ENCODE measurements at places on chromosomes 7 and 10.
A peak's percentile ranks its signal among the peaks of the same experiment; 100 is the strongest.

- DNase-seq, result no peak
Measured at GRCh38 chr7:108376206-108376605, 80.0 kb downstream of the NRCAM start.

DNA sequence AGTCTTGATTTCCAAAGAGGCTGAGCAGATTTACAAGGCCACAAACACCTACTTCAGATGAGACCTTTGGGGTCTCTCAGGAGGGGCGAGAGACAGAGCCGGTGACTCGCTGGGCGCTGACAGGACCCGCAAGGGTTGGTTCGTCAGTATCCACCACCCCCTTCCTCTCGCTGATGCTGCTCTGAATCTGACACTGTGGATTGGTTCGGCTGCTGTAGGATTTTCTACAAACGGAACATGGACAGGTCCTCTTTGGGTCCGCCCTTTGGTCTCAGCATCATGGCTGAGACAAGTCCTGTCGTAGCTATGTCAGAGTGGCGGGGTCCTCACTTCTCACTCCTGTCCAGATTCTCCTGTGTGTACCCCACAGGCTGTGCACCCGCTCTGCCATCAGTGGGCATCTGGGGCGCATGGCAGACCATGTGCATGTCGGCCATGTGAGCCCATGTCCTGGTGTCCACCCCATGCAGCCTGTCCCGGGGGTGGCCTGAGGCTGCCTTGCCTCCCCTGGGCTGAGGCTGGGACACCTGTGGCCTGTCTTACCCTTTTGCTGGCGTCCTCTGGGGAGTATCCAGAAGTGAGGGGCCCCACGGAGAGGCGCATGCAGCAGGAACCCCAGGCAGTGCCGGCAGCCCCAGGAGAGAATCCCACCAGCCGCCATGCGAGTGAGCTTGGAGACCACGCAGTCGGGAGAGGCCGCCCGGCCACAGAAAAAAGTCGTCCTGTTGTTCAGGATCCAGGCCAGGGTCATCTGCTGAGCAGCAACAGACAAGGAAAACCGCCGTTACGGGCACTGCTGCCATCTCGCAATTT is 21.6 kb upstream of the FAM20C start:
- no peak for DNase-seq

DNA sequence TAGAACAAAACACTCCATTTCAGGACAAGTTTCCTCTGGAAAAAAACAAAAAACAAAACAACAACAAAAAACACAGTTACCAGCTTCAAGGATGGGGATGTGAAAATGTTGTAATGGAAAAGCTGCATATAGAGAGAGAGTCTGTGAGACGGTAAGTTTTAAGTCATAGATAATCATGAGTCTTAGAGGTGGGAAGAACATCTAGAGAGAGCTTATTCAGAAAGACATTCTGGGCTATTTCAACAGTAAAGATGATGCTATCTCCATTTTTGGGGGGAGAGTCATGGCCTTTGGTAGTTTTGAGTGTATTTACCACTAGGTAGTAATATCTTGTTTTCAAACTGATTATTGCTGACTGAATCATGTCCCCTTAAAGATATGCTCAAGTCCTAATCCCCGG is 23.3 kb upstream of the INPP5F start:
- DNase-seq, result no peak

DNA sequence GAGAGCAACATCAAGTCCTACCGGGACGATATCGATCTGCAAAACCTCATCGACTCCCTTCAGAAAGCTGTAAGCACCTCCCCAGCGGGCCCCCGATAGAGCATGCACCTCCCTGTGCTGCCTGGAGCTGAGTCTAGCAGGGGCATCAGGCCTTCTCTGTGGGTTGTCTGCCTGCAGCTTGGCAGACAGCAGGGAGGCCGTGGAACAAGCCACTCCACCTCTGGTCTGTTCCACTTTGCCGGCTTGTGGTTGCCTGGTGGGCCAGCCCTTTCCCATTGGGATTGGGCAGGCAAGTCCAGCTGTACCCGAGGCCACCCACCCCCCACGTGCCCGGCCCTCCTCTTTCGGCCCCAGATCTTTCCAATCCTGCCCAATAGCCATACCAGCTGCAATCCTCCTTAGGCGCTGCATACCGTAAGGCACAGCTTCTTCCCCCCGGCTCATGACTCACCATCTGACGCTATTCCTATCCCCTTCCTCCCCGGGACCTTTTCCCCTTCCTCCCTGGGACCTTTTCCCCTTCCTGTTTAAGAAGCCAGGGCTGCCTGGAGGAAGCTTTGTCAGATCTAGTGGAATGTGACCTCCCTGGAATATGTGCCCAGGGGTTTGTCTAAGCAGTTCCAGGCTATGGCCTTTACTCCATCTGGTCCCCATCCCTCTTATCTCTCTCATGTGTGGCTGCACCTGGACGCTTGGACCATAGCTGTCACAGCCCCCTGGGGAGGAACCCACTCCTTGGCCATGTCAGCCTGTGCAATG is 28.1 kb upstream of the SH2D4B start:
- DNase-seq, result no peak

DNA sequence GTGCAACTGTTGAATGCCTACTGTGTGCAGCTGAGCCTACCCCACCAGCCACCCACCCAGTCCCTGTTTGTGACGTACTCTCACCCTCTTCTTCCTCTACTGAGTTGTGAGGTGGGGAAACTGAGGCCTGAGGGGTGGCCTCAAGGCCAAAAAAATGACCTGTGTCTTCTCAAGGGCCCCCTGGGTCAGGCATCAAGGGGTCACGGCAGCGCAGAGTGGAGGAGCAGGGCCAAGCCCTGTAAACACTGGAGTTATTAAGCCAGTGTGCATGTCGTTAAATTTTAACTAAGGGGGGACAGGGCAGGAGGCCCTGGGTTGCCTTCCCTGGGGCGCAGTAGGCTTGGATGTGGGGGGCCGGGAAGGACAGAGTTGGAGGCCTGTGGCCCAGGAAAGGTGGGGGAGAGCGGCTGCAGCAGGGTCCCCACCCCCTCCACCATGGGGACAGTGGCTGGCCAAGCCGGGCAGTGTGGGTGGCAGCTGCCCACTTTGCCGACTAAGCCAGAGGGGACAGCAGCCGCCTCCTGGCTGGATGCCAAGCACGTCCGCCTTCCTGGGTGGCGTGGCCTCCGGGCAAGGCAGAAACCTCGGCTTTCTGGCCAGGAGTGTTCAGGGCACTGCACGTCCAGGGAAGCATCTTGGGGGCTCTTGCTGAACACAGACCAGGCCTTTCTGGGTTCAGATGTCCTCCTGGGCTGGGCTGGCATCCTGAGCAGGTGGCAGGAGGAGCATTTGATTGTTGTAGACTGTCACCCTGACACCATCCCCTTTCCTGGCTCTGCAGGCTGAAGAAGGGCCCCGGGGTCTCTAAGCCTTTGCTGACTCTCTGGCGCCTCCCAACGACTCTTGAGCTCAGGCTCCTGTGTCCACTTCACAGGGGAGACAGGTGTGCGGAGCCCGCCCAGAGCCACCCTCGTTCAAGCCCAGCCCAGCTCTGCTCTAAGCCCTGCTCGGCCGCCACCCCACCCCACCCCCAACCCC is 1.9 kb downstream of the SLC29A4 start:
- DNase-seq, result no peak

DNA sequence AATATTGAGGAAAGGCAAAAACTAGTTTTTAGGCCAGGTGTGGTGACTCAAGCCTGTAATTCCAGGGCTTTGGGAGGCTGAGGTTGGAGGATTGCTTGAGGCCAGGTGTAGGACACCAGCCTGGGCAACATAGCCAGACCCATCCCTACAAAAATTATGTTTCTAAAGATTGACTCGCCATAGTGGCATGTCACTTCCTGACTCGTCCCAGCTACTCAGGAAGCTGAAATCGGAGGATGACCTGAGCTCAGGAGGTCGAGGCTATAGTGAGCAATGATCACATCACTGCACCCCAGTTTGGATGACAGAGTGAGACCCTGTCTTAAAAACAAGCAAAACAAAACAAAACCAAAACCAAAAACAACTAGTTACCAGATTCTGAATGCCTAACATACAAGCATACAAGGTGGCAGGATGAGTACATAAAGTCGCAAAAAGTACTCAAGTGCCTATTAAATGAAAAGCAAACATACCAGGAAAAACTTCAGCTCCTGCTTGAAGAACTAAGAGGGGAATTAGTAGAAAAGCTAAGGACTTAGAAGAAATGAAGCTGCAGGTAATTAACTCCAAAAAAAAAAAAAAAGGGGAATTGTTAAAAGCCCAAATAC is 14.1 kb downstream of the ZNF398 start:
- DNase-seq, result no peak

DNA sequence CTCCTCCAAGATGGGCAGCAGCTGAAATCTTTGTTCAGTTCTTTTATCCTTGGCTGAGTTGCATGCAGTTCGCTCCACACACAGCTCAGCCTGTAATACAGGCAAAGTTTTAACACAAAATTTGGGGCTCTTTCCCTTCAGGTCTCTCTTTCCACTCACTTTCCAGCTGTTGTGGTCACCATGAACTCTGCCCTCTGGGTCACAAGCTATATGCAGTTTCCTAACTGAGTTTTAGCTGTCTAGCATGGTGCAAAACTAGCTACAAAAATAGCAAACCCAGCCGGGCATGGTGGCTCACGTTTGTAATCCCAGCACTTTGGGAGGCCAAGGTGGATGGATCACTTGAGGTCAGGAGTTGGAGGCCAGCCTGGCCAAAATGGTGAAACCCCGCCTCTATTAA is 53.2 kb downstream of the ABI1 start:
- DNase-seq, result no peak

- no peak for DNase-seq
Measured at GRCh38 chr10:58064714-58065528, 202.8 kb downstream of the IPMK start.

- DNase-seq, result no peak
Measured at GRCh38 chr10:48496831-48497779, 107.8 kb downstream of the ARHGAP22 start.

- no peak for DNase-seq
Measured at GRCh38 chr10:70381471-70382421, 679 bp downstream of the LRRC20 start.

GRCh38 chr7:41832941-41833340 is 130.1 kb upstream of the INHBA start:
- DNase-seq, result peak; percentile 54

- no peak for DNase-seq
Measured at GRCh38 chr7:91263384-91264045, 718 bp upstream of the FZD1 start.

DNA sequence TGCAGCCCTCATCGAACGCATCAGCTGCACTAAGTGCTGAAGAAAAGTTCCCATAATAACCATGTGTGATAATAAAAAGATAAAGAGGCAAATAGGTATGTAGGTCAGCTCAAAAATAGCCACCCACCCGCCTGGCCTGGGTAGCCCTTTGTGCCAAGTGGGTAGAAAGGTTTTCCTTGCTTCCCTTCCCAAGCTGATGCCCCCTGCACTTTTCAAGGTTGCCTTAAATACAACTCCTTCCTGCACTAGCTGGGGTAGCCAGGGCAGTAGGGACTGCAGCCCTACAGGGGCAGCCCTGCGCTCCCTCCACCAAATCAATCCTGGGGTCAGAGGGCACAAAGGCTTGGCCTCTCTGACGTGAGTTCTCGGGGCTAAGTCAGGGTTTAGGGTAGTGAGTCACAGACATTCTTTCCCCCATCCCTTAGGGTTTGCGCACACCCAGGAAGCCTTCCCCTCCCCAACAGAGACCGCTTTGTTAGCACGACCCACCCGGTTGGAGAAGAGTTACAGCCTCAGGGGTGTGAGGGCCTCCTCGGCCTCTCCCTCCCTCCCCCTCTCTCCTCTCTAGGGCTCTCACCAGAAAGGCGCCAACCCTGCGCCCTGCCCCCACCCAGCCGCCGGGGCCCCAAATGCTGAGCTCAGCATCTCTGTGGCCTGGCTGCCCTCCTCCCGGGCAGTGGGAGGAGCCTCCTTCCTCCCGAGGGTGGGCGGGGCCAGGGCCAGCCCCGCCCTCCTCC is 13.3 kb upstream of the DDIT4 start:
- no peak for DNase-seq

DNA sequence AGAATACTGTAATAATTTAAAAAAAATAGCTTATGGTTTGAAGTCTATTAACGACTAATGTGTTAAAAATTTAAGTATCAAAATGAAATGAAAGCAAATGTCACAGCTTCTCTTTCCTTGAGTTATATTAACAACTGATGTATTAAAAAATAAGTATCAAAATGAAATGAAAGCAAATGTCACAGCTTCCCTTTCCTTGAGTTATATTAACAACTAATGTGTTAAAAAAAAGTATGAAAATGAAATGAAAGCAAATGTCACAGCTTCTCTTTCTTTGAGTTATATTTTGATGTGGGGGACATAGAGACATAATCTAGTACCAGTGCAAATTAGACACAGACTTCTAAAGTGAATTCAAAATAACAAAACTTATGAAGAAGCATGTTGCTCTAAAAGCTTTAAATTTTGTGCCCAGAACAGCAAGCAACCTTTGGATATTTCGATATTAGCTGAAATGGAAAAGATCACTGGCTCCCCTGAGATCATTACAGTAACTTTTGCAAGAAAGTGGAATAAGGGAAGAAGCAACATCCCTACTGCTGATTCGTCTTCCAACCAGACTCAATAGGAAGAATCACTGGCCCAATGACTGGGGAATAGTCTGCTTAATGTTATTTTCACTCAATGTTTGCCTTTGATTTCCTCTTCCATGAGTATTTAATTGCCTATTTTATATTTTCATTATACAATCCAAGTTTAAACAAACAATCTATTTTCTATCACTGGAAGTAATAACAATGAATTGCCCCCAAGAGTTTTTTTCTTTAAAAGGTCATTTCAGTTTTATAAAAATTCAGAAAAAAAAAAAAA is 8.0 kb downstream of the SKAP2 start:
- no peak for DNase-seq

DNA sequence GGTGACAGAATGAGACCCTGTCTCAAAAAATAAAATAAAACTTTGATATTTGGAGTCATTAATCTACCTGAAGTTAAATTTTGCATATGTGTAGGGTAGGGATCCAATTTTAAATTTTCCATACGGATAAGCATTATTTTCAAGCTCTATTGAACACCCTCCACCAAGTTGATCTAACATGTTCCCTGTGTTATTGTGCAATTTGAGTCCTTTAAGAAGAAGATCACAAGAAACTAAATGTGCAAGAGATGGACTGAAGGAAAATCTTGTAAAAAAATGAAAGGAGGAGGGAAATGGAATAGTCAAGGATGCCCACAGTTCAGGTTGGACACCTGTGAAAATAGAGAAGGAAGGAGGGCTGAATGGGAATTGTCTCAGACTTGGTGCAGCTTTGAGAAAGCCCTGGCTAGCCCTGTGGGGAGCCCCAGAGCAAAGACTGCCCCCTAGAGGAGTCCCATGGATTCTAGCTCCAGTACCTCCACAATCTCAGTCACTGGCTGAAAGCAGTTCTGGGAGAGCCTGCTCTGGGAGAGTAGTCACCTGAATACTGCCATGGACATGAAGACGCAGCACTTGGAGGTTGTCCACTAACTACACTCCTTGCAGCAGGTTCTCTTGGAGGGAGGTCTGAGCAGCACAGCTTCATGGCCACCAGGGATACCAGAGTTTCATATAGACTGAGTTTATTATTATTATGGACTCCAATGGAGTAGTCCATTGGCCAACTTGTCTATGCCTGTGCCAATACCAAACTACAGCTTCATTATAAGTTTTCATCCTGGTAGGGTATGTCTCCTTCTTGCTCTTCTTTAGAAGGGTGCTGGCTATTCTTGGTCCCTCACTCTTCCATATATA is 5.7 kb upstream of the TIAL1 start:
- peak; percentile 35 for DNase-seq

Measured in iPS DF 19.7 (cell line).